CD4-positive, alpha-beta T cell treated with Interleukin-21 for 1 hour (primary cell): ENCODE measurements at places on chromosomes 16 and 17.

GRCh38 chr17:32264140-32264799 lies 1.4 kb upstream of the RHBDL3 start:
- DNase-seq, result no peak

- DNase-seq, result no peak
These were observed 30.9 kb upstream of the HLF start for GRCh38 chr17:55233840-55234239.

DNA sequence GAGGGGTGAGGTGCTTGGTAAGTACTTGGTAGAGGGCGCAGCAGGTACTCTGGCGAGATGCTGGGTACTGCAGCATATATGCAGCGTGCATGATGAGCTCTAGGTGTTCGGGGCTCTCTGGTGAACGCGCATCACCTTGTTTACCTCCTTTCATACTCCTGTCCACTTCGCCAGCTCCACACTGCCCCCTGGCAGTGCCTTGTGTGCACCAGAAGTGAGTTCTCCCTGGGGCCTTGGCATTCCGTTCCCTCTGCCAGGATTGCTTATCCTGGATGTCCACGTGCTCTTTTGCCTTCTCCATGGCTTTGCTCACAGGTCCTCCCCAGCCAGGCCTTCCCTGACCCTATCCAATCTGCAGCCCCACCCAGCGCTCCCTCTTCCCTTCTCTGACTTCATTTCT lies 154.2 kb downstream of the MRM1 start:
- peak; percentile 38 for DNase-seq

DNA sequence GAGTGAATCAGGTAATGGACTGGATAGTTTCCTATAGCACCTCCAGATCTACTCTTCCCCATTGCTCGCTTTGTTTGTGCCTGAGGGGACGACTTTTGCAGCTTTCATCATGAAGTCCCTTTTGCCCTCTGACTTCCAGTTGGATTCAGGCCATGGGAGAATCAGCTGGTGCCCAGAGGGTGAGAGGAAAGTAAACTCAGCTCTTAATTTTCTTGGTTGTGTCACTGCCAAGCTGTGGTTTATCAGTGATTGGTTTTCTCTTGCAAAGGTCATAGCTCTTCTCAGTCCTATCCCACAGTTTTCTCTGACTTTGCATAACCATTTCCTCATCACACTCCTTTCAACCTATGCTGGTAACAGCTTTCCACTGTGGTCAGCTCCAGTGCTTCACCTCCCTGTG lies 200.1 kb downstream of the KCNJ2 start:
- no peak for DNase-seq

GRCh38 chr16:17759451-17760390 lies 289.0 kb upstream of the XYLT1 start:
- DNase-seq, result no peak

DNA sequence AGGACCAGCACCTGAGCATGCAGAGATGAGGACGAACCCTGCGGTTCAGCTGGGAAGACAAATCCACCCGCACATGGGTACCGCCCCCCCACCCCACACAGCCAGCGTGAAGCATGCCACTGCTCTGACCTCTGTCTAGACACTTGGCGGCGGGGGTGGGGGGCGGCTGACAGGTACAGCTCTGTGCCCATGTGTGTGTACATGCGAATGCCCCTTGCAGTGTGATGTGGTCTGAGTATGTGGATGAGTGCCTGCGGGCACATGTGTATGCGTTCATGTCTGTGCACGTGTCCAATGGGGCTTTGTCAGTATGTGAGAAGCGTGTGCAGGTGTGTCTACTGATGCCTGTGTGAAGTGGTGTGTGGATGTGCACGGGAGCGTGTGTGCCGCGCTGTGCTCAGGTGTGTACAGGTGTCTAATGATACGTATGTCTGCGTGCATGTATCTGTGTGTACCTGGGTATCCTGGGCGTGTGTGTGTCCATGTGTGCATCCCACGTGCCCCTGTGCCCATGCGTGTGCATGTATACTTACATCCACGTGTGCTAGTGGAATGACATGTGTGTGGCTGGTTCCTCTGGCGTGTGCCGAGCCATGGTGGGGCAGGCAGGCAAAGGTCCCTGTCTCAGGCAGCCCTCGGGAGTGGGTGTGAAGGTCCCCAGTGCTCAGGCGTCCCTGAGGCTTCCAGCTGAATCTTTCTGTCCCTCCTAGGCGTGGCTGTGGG lies 636 bp upstream of the RAP1GAP2 start:
- no peak for DNase-seq

- no peak for DNase-seq
These were observed 5.5 kb downstream of the DOK4 start for GRCh38 chr16:57480754-57481230.

- DNase-seq, result no peak
These were observed 118.7 kb upstream of the NLRP1 start for GRCh38 chr17:5702951-5703510.

DNA sequence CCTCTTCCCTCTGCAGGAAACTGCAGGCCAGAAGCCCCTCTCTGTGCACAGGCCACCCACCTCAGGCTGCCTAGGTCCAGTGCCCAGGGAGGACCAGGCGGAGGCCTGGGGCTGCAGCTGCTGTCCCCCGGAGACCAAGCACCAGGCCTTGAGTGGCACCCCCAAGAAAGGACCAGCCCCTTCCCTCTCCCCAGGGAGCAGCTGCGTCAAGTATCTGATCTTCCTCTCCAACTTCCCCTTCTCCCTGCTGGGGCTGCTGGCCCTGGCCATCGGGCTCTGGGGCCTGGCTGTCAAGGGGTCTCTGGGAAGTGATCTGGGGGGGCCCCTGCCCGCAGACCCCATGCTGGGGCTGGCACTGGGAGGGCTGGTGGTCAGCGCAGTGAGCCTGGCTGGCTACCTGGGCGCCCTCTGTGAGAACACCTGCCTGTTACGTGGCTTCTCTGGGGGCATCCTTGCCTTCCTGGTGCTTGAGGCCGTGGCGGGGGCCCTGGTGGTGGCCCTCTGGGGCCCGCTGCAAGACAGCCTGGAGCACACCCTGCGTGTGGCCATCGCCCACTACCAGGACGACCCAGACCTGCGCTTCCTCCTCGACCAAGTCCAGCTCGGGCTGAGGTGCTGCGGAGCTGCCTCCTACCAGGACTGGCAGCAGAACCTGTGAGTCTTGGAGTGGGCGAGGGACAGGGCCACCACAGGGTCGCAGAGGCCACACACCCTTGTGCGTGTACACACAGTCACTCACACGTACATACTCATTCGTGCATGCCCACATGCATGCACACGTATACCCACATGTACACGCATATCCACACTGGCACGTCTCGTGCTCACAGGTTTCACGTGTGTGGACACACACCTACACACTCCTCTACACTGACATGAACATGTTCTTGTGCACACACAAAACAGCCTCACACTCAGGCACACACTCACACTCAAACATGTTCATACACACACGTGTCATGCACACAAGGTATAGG lies 8.3 kb downstream of the TSPAN10 start:
- DNase-seq, result no peak

GRCh38 chr17:57317079-57317478 lies 60.8 kb downstream of the MSI2 start:
- DNase-seq, result no peak

DNA sequence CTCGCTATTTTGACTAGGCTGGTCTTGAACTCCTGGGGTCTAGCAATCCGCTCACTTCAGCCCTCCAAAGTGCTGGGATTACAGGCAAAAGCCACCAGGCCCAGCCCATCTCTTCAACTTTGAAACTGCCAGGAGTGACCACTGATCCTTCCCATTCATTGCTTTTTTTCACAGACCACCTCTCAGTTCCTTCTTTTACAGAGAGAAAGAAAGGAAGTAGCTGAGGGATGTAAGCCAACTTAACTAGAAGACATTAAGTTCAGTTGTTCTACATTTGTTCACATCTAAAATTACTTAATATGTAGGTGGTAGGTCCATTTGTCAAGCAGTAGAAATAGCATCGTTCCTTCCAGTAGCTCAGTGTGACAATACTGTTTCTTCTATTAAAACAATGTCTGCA lies 219.8 kb downstream of the STX8 start:
- no peak for DNase-seq

GRCh38 chr17:63543822-63544420 lies 6.4 kb upstream of the DCAF7 start:
- no peak for DNase-seq

- DNase-seq, result no peak
These were observed 458.1 kb downstream of the SOX9 start for GRCh38 chr17:72578817-72579470.

GRCh38 chr17:538181-538973 lies 176.3 kb downstream of the VPS53 start:
- DNase-seq, result no peak

DNA sequence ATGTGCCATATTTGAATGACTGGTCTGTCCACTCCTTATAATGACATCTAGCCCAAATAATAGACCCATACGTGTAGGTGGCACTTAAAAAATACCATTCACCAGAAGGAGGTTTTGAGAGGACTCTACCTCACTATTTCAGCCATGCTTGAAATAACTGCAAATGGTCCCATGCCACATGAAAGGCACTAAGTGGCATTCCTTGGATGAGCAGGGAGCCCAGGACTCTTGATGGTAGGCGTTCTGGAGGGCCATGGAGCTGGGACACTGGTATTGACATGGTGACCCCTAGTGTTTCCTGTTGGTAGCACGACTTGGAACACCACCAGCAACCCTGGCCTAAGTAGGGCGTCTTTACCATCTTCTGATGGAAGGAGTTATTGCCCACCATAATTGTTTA lies 148.7 kb upstream of the ZFHX3 start:
- DNase-seq, result peak; percentile 16

- DNase-seq, result no peak
These were observed 14.8 kb downstream of the UNK start for GRCh38 chr17:75799402-75799801.

- DNase-seq, result no peak
These were observed 30.2 kb downstream of the ABCC3 start for GRCh38 chr17:50664788-50665458.

DNA sequence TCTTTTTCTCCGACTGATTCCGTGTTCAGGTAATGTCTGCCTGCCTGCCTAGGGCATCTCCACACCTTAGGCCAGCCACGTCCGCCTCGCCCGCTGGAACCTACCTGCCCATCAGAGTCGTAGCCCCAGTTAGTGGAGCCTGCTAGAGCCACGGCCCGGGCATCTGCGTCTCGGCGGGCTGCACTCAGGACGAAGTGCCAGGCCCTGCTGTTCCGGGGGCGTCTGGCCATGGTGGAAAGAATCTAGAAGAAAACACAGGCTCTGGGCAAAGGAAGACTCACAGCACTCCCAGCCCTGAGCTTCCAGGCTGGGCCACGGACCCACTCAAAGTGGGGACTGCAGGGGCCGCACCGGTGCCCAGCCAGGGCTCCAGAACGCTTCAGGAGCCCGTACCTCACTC lies 1.1 kb downstream of the SPSB3 start:
- no peak for DNase-seq

DNA sequence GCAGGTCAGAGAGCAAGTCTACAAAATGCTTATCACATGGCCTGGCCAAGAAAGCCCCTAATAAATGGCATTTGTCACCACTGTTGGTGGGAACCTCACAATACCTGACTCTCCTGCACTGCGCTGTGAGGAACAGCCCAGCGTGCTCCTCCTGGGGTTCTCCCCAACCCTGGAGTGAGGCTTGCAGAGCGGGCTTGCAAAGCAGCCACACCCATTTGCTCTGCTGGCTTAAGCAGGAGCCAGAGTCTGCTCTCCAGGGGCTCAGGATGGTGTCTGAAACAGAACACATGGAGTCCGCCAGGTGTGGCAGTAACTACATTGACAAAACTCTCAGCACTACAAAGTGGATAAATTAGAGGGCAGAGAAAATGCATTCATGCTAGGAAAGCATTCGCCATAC lies 331.0 kb upstream of the CCL2 start:
- DNase-seq, result no peak

- no peak for DNase-seq
These were observed 42.7 kb downstream of the ATF7IP2 start for GRCh38 chr16:10428433-10429168.

- DNase-seq, result peak; percentile 24
These were observed 143.4 kb upstream of the HS3ST2 start for GRCh38 chr16:22670551-22671041.

DNA sequence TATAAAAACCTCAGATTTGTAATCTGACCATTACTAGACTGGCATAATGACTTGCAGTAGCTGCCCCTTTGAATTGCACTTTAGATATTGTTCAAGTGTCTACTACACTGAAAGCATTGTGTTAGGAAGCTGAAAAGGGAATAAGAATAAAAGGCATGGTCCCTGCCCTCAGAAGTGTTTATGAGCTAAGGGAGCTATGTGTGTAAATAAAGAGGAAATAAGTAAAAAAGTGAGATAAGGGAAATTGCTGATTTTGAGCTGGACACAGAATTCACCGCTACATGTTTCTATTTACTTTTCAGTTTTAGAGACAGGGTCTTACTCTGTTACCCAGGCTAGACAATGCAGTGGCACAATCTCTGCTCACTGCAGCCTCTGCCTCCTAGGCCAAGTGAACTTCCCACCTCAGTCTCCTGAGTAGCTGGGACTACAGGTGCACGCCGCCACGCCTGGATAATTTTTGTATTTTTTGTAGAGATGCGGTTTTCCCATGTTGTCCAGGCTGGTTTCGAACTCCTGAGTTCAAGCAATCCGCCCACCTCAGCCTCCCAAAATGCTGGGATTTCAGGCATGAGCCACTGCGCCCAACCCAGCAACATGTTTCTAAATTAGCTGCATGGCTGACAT lies 57.0 kb downstream of the GRB2 start:
- no peak for DNase-seq

DNA sequence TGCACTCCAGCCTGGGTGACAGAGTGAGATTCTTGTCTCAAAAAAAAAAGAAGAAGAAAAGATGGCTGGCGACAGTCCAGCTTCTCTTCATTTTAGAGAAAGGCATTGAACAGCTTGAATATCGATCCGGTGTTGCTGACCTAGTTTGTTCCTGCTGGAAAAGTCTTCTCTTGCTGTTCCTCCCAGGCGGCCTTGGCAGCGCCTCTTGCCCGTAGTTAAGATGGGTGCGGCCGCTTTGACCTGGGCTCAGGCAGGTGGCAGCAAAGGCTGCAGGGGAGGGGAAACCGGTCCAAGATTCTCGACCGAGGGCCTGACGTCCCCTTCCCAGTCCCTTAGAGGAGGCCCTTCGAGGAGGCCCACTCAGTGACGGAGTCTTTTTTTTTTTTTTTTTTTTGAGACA lies 3.8 kb upstream of the ZNF764 start:
- DNase-seq, result no peak

DNA sequence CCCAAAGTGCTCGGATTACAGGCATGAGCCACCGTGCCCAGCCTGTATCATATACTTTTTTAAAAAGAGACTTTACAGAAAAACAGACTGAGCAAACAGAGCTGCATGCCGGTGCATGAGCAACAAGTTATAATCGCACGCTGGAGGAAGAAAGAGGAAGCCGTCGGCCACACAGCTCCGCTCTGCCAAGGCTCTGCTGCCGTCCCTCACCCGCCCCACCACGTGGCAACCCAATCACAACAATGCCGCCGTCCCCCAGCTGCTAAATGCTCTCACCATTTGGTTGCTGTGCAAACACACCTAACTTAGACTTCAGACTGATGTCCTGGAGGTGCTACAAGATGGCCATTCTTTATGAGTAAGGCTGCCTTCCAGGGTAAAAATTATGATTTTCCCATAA lies 83.5 kb downstream of the ADCY9 start:
- DNase-seq, result peak; percentile 20

- no peak for DNase-seq
These were observed 60.7 kb downstream of the CLEC16A start for GRCh38 chr16:11004973-11005610.

- DNase-seq, result peak; percentile 75
These were observed 56.6 kb upstream of the GSE1 start for GRCh38 chr16:85556456-85557082.
